Cardiac septum (tissue), 1 donor: ENCODE measurements at places on chromosomes 2 and 18. TPM values are rescaled to one million over a fixed set of nuclear protein-coding genes. Genes with fewer than 3 reads are reported as not detected.

DNA sequence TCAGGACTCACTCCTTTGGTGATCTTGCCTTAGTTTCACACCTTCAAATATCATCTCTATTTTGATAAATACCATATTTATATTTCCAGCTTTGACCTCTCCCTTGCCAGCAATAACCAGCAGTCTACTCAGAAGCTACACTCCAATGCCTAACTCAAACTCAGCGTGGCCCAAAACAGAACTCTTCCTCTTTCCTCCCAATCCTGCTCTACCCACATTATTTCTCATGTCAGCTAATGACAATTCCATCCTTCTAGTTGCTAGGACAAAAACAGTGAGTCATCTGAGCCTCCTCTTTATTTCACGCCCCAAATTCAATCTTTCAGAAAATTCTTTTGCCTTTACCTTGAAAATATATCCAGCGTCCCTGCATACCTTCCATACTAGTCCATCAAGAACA, 23.5 kb downstream of the CYRIA start:
- no peak for DNase-seq

- DNase-seq = no peak
Measured at GRCh38 chr2:39990335-39990900, 211.4 kb upstream of the THUMPD2 start.

The CYB5A gene
- total RNA-seq = 57.2 TPM

DNA sequence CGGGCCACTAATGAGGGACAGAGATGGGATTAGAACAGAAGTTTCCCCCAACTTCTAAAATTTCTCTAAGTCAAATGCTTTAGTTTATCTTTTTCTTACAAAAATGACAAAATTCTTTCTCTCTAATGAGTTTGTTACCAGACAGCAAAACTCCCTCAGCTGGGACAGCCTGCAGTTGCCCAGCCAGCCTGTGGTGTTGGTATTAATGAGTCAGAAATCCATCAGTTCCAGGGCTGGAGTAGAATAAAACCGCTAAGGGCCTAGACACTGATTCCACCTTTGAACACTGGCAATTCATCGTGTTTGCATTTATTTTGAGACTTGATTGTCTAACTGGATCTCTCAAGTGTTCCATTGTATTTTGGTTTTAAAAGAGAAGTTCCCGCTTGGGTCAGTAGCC, 38.3 kb upstream of the SMAD2 start:
- DNase-seq = no peak

The PIKFYVE gene
- total RNA-seq = 20.2 TPM

GRCh38 chr18:31795747-31796146, 35.1 kb upstream of the SLC25A52 start:
- no peak for DNase-seq

GRCh38 chr2:138026111-138027020, 62.1 kb downstream of the HNMT start:
- DNase-seq = no peak

The CASP10 gene
- total RNA-seq = 5.0 TPM

The TRIM43 gene
- not detected for total RNA-seq

DNA sequence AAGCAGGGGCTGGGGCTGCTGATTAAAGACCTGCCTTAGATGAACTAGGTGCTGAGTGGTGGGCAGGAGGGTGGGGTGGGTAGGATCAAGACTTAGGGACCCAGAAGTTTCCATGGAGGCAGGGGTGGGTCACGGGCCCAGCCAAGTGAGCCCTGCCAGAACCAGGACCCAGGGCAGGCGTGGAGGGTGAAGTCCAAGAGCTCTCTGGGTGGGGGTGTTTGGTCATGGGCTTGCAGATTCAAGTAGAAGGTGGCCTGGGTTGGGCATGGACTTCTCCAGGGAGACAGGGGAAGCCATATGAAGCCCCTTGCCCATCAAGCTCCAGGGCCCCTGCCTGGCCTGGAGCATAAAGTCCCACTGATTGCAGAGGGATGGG, 168.8 kb downstream of the SMAD7 start:
- DNase-seq = no peak

The ALLC gene
- not detected for total RNA-seq
